ENCODE measurements at places on chromosomes 6 and 20.

GRCh38 chr6:147156799-147157382 lies 47.3 kb upstream of the STXBP5 start:
- DNase-seq, result no peak

DNA sequence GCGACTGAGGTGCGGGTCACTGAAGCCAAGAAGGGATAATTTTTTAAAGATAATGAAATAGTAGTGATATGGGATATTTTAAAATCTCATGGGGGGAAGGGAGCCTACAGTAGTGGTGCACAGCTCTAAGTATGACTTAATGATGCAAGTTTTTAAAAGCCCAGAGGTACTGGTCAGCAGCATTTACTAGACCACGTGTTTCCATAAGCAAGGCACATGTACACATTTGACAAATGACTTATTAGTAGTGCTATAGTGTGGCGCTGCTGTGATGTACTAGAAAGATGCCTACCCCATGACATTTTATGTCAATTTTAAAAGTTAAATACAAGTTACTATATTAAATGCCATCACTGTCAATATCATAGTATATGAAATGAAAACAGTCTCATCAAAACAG lies 7.5 kb upstream of the LINC00237 start:
- no peak for DNase-seq

GRCh38 chr6:12538881-12539357 lies 177.6 kb upstream of the PHACTR1 start:
- DNase-seq, result no peak

DNA sequence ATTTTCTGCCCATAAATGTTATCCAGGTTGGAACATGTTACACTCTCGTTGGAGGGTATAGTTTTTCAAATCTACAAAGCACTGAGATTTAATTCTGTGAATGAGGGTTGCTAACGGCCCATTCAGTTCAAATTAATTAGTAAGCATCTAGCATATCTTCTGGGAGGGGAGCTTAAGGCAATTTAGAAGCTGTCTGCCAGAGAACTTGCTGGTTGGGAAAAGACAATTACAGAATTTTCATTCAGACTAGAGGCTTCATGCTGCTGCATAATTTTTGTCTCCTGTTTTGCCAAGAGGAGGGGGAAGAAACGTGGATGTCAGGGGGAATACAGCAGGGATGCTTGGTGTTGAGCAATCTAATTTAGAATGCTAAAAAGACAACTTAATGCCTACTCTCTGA lies 268.3 kb upstream of the FAM83B start:
- no peak for DNase-seq

DNA sequence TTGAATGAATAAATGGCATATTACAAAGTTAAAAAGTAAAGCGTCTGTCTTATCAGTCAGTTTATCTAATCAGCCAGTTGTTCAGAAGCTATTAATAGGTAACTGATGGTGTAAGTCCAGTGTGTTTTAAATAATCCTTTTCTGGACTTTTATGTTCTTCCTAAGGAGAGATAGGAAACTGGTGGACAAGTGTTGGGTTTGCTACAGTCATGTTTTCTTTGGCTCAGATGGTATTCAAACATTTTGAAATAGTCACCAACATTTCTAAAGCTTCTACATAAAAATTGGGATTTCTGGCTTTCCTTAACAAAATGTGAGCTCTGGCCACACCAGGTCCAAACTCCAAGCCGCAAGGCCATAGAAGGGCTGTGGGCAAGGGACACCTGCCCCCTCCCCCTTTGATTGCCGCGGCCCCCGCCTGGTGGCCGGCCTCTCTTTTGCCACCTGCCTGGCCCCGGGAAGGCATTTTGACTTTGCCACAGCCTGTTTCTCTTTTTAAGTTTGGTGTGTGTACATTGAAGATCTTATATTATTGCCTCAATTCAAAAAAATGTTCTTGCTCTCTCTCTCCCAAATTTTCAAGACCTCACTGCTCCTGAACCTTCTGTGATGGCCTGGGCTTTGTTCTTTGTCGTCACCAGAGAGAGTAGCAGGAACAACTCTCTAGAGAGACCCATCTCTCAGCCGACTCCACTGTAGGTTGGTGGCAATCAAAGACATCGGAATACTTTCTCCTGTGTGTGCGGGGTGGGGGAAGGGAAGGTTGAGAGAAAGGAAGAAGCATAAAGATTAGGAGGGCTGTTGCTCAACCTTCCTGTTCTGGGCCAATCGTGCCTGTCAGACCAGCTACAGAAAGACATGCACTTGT lies 84.0 kb upstream of the ZNF217 start:
- no peak for DNase-seq

- DNase-seq, result no peak
These were observed 11.1 kb downstream of the BAG6 start for GRCh38 chr6:31641370-31641769.

GRCh38 chr6:159720708-159721107 lies 6.6 kb upstream of the WTAP start:
- DNase-seq, result no peak

- DNase-seq, result no peak
These were observed 664.3 kb downstream of the RFPL4B start for GRCh38 chr6:113011389-113011788.

- DNase-seq, result no peak
These were observed 106.4 kb downstream of the RALGAPA2 start for GRCh38 chr20:20606050-20606449.

GRCh38 chr6:29142309-29142708 lies 28.4 kb upstream of the OR2J2 start:
- DNase-seq, result no peak

DNA sequence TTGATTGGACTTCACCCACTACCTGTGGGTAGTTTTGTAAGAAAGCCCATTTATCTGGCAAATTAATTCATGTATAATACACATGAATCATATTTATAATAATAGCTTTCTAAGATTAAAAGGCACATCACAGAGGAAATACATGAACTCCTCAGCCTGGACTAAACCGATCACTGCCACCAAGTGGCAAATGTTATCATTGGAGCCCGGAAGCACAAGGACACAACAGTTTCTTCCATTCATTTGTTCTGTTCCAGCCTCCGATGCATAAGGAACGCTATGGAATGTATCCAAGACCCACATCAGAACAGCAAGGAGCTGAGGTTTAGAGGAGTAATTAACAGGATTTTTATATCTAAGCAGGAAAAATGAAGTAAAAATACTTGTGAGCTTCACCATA lies 13.9 kb upstream of the IPCEF1 start:
- no peak for DNase-seq

All from T-helper 2 cell (primary cell).